Glomerular endothelial cell (primary cell): ENCODE measurements at places on chromosomes 12 and 14.

GRCh38 chr14:102554821-102555819 lies 37.3 kb upstream of the RCOR1 start:
- no peak for DNase-seq

DNA sequence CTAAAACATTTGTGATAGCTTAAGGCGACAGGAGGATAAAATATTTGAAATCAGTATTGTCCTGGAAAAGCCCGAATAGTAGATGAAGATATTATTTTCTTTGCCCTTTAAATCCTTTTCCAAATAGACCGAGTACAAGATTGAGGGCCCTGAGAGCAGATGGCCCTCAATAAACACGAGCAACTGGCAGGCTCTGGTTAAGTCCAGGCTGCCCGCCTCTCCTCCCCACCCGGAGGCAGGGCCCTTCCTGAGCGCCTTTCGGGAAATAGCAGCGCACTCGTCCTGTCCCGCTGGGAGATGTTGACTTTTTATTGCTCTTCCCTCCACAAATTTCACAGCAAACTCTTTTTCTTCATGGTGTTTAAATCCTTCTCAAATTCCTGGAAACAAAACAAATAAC lies 50.8 kb upstream of the MAX start:
- no peak for DNase-seq

- DNase-seq: no peak
These were observed 17.0 kb upstream of the SRSF5 start for GRCh38 chr14:69749956-69750355.

DNA sequence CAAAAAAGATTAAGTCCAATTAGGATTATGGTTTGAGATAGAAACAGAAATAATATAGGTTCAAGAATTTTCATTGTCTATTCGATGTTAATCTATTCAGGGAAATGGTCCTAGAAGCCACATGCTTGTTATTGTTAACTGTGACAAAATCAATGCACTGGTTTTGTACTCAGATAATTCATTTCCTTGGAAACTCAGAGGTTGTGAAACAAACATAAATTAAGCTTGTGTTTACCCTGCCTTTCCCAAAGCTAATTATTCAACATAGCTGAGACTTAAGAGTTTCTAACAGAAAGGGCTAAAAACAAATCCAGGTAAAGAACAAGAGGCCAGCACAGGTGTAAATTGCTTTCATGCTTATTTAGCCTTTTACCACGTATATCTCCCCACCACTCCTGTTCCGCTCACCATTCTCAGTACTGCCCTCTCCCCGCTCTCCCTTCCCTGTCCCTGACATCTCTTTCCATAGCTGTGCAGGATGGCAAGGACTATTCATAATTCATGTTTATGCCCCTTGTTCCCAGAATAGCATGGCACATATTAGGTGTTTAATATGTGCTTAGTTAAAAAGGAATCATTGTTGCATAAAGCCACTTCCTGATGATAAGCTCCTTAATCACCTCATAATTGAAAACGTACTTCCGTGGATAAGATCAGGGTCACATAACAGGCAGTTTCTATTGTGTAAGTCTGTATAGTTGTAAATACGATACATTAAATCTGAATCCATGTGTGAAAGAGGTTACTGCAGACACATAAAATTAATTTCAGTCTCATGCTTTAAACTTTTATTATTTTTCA lies 131.8 kb upstream of the USP15 start:
- DNase-seq: peak; percentile 41

GRCh38 chr12:109841356-109841755 lies 8.2 kb upstream of the TRPV4 start:
- DNase-seq: no peak

- DNase-seq: no peak
These were observed 42.1 kb downstream of the NOC4L start for GRCh38 chr12:132186208-132186856.

- DNase-seq: no peak
These were observed 29.5 kb downstream of the SLC25A21 start for GRCh38 chr14:37142835-37143401.

DNA sequence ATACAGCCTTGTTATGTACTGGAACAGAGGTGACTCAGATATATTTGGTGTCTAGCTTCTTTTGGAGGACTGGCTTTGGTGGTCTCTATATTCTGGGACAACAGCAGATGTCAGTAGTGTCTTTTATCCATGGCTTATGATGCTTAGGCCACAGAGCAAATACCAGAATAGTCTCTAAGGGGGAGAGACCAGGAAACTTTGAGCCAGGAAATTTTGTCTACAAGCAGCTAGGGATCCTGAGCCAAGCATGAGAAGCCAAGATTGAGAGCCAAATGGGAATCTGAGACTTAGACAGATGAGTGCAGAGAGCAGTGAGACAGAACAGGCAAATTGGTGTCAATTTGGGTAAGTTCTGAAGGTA lies 28.4 kb upstream of the PTPRR start:
- no peak for DNase-seq

DNA sequence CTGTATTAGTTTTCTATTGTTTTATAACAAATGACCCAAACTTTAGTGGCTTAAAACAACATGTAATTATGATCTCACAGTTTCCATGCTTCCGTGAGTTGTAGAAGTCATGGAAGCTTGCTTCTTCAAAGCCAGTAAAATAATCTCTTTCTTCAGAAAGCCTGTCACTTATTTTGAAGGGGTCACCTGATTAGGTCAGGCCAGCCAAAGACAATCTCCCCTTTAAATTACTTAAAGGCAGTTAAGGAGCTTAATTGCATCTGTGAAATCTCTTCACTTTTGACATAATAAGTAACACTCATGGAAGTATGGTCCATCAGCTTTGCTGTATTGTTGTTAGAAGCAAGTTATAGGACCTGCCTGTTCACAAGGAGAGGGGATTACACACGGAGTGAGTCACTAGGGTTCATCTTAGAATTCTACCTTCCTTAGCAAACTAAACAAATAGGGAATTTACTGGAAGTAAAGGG lies 89.8 kb downstream of the FAR2 start:
- DNase-seq: no peak

GRCh38 chr12:79552192-79552591 lies 138.6 kb downstream of the PAWR start:
- DNase-seq: no peak

DNA sequence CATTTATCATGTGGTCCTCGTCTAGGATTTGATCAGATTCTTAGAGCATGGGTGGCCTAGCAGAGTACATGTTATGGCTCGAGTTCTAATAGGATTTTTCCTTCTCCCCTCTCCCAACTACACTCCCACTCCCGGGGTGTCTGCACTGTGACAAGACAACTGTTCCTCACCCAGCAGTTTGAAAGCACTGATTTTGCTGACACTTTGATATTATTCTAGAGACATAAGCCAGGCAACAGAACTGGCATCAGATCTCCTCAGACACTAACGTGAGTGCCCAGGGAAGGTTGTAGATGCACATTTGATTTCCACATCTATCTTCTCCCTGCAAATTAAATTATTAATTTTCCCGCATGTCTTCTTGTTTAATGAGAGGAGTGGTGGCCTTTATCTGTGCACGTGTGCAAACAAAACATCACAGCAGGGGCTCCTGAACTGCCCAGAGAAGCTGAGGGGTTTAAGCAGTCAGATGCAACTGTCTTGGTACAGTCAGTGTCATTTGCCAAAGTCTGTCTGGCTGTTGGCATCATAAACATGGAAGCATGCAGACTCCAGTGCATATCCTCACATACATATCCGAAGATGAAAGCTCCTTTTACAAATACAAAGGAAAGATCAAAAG lies 491.8 kb downstream of the NPAS3 start:
- DNase-seq: no peak

DNA sequence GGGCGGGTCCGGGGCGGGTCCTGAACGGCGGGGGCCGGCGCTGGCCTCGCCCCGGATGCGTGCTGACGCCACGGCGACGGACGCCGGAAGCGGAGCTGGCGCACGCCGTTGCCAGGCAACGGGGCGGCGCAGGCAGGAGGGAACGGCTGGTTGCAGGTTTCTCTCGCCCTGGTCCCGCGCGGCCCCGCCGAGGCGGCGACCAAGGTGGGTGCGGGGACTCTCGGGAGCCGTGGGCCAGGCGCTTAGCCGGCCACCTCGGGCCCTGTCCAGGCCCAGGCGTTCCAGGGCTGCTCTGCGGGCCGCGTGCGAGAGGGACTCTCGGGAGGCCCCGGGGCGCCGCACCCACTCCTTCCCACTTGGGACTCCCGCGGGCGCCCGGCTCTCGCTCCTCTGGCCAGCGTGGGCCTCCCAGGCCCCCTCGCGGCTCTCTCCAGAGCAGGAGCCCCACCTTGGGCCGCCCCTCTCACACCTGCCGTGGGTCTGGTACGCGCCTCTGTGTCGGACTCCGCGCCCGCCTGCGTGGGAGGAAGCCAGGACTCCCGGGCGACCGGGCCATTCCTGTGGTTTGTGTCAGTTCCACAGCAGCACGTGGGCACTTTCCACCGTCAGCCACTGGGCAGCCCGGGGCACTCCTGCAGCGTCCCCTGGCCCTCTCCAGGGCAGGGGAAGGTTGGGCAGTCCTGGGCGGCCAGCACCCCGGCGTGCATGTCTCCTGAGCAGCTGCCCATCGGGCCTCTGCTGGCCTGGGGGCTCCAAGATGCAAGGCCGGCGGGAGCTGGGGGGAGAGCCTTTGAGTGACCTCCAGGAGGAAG lies at the start of gene CLBA1:
Gene CLBA1, plus strand, starts transcription at position 114 of the 812 bp plus-strand sequence. Its CDS starts 644 bp downstream, at position 758.
- no peak for DNase-seq

DNA sequence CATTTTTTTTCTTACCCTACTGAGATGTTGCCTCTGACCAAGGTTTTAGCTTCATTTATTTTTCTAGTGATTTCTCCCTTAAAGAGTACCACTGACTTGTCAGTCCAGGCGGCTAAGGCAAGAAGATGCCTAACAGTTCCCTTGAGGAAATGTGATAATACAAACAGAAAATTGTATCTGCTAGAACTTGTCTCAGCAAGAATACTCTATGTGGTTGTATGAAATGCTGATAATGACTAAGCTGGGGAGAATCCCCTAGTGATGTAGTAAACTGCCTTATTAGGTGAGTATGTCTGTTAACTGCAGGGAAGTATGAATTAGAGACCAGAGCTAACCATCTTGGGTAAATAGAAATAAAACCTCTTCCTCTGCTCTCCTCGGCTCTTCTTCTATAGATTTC lies 6.7 kb downstream of the C12orf54 start:
- no peak for DNase-seq

DNA sequence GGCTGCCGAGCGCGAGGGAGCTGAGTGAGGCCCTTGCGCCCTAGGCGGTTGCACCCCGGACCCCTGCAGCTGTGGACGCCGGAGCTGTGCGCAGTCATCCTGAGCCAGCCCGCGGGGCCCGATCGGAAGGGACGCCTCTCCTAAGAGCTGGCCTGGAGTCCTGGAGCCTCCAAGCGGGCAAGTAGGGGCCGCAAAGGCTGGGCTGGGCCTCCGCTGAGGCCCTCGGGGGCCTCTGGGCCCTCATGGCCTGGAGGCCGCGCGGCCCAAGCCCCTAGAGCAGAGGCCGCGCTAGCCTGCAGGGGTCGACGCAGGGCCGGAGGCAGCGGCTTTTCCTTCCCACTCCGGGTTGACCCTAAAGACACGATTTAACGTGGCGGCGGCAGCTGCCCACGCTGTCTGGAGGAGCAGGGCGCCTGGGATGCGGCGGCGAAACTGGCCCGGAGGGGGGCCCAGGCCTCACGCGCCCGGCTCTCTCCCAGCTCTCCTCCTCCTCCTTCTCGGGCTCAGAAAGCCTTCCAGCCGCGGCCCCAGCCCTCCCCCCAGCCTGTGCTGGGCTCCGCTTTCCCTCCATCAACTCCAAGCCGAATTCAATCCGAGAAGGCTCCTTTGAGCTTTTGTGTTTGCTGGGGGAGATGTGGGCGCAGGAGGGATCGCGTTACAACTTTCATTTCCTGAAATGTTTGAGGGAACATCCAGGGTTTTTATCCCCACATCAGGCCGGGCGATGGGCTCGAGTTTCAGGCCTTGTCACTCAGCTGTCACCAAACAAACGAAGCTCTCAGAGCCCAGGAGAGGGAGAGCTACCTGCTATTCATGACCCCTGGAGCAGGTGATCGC lies 11.6 kb downstream of the SIX1 start:
- no peak for DNase-seq

GRCh38 chr14:74275241-74275841 lies 27.4 kb downstream of the ABCD4 start:
- DNase-seq: no peak

- DNase-seq: no peak
These were observed 113.3 kb downstream of the SNAPC1 start for GRCh38 chr14:61875483-61875882.

DNA sequence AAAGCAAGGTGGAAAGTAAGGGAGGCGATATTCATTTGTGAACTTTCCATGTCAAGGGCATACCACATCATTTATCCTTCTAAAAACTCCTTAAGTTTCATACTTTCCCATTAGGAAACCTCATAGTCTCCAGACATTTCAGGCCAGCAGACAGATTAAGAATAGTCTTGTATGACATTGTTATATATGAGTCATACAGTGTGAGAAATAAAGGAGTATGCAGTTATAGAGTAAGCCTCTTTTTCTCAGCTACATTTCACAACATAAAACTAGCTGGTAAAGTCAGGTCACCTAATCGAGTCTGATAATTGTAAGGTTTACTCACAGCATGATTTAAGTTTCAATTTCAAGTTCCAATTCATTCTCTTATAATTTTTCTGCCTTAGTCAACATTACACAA lies 164.3 kb downstream of the GRIP1 start:
- no peak for DNase-seq

GRCh38 chr12:98344046-98344930 lies 171.1 kb upstream of the TMPO start:
- DNase-seq: no peak

GRCh38 chr14:58701604-58702003 lies 63.8 kb downstream of the DACT1 start:
- no peak for DNase-seq

GRCh38 chr14:101490771-101491170 lies 70.5 kb upstream of the DIO3 start:
- no peak for DNase-seq

DNA sequence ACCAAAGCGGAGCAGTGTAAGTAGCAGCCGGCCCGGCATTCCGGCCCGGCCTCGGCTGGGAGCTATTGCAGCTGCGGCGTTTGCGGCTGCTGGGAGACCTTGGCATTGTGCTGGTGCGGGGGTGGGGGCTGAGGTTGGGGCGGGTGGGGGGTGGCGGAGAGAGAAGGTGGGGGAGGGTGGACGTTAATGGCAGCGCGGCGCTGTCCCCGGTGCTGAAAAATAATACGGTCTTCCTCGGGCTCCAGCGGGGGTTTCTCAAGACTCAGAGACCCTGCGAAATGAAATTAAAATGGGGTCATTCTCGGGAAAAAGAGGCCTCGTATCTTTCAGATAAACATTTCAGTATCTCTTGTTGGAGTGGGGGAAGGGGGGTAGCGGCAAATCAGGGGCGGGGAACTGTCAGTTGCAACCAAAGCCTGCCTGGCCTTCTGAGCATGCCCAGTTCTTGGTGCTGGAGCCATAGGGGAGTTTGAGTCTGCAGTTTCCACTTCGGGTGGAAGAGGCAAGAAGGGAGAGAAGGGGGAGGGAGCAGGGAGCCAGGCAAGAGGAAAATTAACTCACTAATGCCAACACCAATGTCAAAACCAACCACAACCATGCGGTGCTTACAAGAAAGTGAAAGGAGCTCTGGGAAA lies 414 bp downstream of the UNC79 start:
- DNase-seq: no peak

- DNase-seq: no peak
These were observed 42.4 kb downstream of the TMEM30B start for GRCh38 chr14:61238611-61239245.

- DNase-seq: no peak
These were observed 261.7 kb downstream of the MSRB3 start for GRCh38 chr12:65540140-65540539.

- no peak for DNase-seq
These were observed 4.7 kb downstream of the TSPAN9 start for GRCh38 chr12:3081886-3082285.
